ENCODE measurements at places on chromosomes 5 and 9.

GRCh38 chr5:157308836-157309465 is 43.0 kb downstream of the CYFIP2 start:
- no peak for DNase-seq

DNA sequence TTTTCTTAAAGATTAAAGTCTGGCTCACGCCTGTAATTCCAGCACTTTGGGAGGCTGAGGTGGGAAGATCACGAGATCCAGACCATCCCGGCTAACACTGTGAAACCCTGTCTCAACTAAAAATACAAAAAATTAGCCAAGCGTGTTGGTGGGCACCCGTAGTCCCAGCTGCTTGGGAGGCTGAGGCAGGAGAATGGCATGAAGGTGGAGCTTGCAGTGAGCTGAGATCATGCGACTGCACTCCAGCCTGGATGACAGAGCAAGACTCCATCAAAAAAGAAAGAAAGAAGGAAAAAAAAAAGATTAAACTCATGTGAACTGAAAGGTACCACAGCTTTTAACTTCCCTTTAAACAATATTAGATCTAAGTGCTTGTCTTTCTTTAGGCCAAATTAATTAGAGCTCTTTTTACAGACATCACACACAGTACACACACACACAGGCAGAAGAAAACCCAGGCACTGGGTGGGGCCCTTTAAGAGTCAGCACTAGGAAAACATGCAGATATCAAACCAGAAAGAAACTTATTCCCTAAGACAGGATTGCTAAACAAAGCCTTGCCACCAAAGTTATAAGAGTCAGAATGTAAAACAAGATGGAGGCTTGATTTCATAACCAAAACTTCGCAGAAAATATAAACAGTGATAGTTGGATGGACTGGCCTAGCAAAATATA is 29.3 kb upstream of the UHRF2 start:
- no peak for DNase-seq

DNA sequence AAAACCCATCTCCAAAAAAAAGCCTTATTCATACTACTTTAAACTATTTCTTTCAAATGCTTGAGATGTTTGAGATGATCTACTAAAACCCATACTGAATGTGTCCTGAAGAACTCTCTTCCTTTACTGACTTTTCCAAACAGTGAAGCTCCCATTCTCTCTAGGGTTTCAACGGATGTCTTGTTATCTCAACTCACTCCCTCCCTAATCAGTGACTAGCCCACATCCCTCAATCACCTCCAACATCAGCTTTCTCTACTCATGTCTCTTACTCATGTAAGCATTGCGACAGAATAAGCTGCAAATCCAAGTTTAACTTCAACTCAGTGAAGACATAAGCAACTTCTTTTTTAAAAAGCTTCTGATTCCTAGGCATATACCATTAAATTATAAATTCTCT is 42.1 kb downstream of the WDR41 start:
- DNase-seq = no peak

DNA sequence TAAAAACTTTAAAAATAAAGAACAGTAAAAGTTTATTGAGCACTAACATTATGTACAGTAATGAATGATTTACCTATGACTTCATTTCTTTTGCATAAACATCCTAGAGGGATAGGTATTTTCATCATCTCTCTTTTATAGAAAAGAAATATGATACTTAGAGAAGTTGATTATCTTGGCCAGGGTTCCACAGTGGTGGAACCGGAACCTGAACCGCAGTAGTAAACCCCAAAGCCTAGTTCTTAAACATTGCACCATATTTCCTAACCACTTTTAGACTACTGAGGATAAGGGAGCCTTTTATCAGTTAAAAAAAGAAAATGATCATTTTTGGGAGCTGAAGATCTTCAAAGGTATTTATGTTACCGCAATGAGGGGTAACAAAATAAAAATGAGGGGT is 205.7 kb upstream of the SGCD start:
- DNase-seq = no peak

GRCh38 chr5:67095346-67096171 is 101.0 kb downstream of the CD180 start:
- no peak for DNase-seq

DNA sequence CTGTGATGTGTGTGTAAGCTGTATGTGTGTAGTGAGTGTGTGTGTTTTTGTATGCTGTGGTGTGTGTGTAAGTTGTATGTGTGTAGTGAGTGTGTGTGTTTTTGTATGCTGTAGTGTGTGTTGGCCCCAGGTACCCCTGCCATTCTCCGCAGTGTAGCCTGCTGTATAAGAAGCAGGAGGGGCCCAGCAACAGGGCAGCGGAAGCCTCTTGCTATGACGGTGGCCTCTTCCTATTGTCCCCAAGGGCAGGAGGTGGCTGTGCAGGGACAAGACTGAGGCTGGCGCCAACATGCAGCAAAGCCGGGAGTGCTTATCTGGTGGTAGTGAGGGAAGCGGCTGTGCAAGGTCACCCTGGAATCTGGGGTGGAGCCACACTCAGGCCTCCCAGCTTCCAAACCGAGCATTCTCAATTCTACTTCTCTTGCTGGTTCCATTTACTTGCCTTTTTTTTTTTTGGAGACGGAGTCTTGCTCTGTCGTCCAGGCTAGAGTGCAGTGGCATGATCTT is 5.1 kb downstream of the SPAAR start:
- DNase-seq = no peak

DNA sequence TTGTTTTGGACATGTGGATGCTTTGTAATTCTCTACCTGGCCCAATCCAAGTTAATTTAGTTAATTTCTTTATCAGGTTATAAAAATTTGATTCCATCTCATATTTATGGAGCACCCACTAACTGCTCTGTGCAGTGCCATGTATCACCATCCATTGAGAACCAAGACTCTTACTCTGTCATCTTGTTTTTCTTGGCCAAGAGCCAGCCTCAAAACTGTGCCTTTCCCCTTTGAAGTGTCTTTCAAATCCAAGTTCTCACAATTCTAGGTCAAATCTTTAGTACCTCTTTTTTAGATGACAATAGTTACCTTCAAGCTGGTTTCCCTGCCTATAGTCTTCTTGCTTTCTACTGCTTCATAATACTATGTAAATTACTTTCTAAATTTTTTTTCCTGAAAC is 3.2 kb downstream of the COMMD10 start:
- DNase-seq = no peak

GRCh38 chr5:1330146-1330846 is 14.6 kb downstream of the CLPTM1L start:
- DNase-seq = no peak

GRCh38 chr5:122076050-122076461 is 2.0 kb downstream of the LOX start:
- DNase-seq = no peak

- no peak for DNase-seq
Measured at GRCh38 chr5:142253938-142254337, 70.9 kb downstream of the SPRY4 start.

DNA sequence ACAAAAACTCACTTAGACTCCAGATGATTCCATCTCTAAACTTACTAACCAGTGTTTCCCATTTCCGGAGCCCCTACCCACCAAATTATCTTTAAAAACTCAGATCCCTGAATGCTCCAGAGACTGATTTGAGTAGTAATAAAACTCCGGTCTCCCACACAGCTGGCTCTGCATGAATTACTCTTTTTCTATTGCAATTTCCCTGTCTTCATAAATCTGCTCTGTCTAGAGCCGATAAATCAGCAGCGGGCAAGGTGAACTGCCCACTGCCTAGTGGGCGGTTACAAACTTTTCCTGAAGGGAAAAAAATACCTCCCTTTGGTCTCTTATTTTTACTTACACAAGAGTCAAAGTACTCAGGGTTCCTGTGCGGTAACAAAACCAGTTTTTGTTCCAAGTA is 624.4 kb upstream of the RORB start:
- no peak for DNase-seq

DNA sequence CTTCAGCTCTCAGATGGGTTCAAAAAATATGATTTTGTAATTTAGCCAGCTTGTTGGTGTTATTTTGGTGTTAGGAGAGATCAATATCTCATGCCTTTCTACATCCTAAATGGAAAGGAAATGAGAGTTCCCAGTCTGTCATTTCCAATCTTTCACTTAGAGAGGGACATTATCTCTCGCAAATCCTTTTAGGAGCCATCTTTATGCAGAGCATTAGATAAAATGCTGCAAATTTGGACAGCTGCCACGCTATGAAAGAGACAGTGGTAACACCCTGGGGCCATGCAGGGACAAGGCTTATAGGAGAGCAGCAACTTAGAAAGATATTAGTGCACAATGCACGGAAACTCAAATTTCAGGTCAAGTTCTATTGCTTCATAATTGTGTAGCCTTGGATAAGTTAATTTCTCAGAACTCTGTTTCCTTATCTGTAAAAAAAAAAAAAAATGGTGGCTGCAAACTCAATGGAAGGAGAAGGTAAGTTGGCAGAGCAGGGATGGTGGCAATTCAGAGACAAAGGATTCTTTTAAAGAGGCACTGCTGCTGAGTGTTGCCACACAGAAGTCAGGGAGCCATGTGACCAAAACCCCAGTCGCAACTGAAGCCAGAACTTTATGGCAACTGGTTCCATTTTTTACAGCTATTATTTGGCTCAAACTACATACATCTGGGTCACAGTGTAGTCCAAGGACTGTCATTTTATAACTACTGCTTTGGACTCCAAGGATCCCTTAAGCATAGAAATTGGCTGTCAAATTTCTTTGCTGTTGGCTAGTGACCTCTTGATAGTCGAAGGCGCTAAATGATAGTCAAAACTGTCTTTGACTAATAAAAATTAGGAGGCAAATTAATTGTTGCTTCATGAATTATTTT is 210.2 kb downstream of the FRMD3 start:
- DNase-seq = no peak

DNA sequence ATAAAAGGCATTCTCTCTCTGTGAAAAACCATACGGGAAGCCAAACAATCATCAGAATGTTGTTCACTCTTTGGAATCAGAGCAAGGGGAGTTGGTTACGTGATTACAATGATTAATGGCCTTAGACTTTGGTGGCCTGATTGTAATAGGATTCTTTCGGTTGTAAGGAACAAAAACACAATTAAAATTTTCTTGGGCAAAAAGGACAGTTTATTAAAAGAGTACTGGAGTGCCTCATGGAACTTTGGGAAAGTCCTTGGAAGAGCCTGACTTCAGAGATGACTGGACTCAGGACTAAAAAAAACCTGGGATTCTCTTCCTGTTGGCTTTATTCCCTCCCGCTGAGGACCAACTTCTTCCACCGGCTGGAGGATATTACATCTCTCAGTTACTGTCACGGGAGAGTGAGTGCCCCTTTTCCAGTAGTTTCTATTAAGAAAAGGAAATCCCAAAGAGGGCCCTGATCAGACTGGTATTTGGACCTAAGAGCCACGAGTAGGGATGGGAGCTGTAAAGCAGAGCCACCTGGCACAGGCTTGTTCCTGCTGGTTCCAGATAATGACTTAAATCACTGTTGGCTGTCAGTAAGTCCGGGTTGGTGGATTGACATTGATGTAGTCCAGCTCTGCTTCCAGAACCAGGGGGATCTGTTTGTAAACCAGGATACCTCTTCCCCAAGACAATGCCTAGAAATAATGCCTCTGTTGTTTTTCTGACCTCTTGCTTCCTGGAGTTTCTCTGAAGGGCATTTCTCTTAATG is 53.9 kb downstream of the CFAP95 start:
- no peak for DNase-seq

DNA sequence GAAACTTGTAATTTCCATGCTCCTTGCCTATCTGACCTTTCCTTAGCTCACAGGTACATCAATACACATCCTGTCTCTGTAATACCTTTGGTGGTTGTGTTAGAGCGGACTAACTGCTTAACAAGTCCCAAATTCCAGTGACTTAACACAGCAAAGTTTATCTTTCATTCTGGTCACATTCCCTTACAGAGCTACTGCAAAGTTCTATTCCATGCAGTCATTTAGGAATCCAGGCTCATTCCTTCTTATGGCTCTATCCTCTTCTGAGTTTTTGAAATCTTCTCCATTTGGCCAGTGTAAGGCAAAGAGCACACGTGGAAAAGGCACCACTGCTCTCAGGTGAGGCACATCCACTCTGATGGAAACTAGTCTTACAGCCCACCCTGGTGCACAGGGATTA is 238.6 kb upstream of the ANKRD55 start:
- no peak for DNase-seq

DNA sequence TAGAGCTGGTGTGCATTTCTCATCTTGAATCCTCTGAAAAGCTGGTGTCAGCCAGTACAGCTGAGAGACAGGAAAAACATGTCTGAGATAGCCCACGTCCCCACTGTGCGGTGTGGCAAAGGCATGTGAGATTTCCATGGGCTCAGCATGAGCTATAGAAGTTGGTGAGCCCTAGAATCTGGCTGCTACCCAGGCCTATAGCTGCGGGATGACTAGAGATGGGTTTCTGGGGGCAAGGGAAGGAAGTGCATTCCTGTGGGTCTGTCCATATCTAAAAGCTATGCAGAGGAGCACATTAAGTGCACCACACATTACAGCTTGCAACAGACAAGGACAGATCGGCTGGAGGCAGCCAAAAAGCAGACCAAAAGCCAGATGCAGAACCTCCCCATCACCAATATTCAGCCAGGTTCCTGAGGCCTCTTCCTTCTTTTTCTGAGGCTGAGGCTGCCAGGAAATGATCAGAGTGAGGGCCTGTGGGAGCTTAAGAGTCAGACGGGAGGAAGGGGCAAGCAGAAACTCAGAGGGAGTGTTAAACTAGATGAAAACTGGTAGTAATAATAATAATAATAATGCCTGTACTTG is 55.8 kb upstream of the RANBP3L start:
- DNase-seq = no peak

GRCh38 chr9:93051680-93052089 is 6.8 kb upstream of the SUSD3 start:
- DNase-seq = no peak

GRCh38 chr5:116736671-116737070 is 162.0 kb upstream of the SEMA6A start:
- DNase-seq = no peak

GRCh38 chr9:37444890-37445289 is 20.4 kb downstream of the ZBTB5 start:
- no peak for DNase-seq

GRCh38 chr9:37184905-37185867 is 64.8 kb downstream of the ZCCHC7 start:
- DNase-seq = no peak

DNA sequence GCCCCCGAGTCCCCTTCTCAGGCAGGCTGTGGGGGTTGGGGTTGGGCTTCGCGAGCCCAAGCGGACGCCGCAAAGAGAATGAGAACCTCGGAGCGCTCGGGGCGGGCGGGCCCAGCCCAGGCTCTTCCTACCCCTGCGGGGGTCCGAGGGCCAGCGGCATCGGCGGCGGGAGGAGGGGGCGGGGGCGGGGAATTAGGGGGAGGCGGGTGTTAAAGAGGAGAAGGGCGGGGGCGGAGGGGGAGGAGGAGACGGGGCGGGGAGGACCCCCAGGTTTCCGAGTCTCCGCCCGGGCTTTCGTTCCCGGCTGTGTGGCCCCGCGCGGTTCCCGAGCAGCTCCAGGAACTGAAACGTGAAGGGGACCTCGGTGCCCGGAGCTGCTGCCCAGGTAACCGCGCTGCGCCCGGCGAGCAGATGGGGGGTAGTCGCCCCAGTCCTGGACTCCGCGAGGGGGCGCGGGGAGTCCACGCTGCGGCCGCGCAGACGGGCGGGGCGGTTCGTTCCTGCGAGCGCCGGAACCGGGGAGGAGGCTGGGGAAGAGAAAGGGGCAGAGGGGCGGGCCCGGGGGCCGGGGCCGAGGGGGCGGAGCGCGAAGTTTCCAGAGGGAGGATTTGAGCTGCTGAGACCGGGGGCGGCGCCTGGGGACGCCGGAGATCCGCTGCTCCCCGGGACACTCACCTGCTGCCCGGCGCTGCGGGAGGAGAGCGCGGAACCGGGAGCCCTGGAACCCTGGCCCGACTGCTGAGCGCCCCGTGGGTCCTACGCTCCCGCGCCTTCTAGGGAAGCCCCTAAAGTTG is 38.4 kb upstream of the PLEKHG4B start:
- DNase-seq = no peak

Data from T-helper 22 cell (primary cell).